ENCODE measurements at places on chromosomes 13 and 19.

- no peak for DNase-seq
Observed at GRCh38 chr13:44352202-44352601, 21.4 kb upstream of the SERP2 start.

- no peak for DNase-seq
Observed at GRCh38 chr13:95146486-95146885, 154.8 kb downstream of the ABCC4 start.

- no peak for DNase-seq
Observed at GRCh38 chr19:46320559-46320958, 23.7 kb downstream of the HIF3A start.

DNA sequence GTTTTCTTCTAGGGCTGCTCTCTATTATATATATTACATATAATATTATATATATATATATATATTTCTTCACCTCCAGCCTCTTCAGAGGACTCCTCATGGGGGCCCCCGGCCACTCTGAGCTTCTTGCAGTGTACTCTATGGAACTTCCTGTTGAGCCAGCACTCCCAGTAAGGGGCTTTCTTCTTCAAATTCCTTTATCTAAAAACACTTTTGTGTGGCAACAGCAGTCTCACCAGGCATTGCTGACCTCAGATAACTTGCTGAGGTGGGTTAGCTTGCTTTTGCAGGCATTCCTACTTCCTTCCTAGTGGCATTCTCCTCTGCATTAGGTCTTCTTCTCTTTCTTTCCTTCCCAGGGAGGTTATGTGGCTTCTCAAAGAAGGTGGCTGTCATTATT lies 381.5 kb downstream of the MYO16 start:
- no peak for DNase-seq

DNA sequence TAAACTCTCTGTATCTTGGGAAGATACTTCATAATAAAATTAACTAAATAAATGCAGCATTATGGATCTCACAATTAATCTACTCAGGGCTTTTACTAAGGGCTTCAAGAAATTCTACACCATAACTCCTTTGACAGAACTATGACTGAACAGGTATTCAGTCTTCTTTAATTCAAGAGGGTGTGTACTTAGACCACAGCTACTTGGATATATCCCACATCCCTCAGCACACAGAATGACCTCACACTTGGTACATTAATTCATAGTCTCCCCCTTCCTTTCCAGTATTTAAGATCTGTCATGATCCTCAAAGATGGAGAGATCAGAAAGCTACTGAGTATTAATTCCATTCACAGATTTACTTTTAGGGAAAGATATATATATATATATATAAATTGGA lies 11.6 kb downstream of the DIAPH3 start:
- DNase-seq: no peak

DNA sequence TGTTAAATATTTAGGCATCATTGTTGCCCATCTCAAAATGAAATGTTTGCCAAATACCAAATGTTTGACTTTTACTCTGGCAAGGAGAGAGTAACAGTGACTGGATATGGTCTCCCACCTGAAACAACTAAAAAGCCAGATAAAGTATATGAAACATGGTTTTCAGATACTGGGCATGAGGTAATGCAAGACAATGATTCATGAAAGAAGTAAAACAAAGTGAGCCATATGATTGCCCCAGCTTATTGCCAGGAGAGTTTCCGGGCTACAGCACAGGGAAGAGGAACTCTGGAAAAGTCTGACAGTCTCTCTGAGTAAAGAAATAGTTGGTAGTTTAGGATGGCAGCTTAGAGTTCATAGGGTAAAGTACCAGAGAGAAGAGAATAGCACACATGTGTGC lies 354.6 kb downstream of the DNAJC15 start:
- no peak for DNase-seq

DNA sequence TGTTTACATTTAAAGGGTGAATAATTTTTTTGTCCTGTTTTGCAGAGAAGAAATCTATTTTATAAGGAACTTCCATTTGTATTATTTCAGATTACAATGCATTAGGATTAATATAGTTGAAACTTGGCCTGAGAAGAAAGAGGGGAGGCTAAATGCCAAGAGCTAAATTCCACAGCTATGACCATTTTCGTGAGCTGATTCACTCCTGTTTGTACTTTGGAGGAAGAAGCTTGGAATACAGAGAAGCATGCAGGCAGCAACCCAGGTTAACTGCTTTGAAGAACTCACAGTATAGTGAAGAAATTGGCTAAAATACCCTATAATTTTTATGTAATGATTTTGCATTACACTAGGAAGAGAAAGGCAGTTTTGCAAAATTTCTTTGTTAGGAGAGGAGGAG lies 309.4 kb upstream of the KLF12 start:
- DNase-seq: no peak

- DNase-seq: no peak
Observed at GRCh38 chr19:54523403-54523802, 20.8 kb downstream of the LAIR2 start.

- DNase-seq: no peak
Observed at GRCh38 chr13:96274046-96274445, 184.1 kb downstream of the HS6ST3 start.

DNA sequence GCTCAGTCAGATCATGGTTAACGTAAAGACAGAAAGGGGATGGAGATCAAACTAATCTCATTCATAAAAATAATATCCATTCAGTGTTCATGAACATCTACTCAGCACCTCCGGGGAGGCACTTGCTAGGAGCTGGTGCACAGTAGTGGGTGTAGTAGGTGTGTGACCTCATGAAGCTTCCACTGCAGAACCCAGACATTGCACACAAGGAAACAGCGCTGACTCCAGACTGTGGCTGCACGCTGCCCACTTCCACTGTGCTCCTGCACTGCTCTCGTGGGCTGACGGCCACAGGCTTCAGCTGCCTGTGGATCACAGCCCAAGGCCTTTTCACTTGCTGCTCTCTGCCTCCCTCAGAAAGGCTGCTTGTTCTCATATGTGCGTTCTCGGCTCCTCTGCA lies 214.4 kb upstream of the ZNF507 start:
- DNase-seq: no peak

DNA sequence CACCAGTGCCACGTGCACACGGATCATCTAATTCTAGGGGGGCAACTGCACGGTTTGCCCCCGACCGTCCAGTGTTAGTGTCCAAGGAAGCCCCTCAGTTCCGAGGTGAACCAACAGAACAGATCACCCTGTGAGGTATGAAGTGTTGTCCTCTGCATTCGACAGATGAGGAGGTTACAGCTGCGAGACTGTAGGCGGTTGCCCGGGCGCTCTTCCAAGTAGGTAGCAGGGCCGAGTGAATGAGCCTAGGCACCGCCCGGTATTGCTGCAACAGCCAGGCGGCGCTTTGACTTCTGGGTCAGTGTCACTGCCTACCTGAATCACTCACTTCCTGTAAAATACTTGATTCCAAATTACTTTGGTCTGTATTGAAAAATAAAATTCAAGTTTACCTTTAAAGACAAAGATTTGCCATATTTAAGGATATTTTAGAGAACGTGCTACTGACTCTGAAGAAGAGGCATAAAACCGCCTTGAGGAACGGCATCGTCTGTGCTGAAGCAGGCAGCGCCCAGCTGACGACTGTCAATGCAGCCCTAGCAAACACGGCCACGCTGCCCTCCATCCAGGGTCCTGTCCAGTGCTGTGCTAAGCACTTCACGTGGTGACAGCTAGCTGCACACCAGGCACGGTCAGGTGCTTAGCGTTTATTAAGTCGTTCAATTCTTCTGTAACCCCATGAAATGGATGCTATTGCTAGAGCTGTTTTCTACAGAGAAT lies 19.3 kb upstream of the RASA3 start:
- peak; percentile 40 for DNase-seq

- no peak for DNase-seq
Observed at GRCh38 chr13:51928231-51928630, 66.5 kb downstream of the CCDC70 start.

GRCh38 chr19:17719730-17720400 lies 585 bp downstream of the MAP1S start:
- DNase-seq: peak; percentile 24

DNA sequence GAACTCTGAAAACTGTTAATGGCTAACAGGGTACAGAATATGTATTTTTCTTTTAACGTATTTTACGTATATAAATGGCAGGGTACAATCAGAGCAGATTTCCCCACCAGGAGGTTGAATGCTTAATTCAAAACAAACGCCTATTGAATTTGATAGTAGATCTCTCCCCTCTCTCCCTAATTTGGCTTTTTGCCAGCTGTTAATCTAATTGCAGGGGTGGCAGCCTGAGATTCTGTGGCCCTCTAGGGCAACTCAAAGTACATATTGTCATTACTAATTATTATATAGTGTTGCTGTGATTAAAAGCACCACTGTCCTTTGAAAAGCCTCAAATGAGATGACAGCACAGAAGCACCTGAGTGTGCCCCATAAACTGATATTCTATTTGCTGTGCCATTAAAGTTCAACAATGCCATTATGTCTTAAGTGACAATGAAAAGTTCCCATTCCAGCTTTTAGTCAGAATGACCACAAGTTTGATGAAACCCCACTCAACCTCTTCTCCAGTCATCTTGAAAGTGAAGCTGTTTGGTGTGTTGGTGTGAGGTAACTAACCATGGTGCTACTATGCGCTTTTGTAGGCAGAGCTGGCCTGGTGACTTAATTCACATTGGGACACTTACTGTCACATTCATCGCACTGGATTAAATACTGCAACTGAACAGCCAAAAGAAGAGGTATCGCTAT lies 351.4 kb downstream of the KCNRG start:
- DNase-seq: peak; percentile 10

GRCh38 chr13:99861771-99862170 lies 109.8 kb downstream of the ZIC5 start:
- DNase-seq: no peak

DNA sequence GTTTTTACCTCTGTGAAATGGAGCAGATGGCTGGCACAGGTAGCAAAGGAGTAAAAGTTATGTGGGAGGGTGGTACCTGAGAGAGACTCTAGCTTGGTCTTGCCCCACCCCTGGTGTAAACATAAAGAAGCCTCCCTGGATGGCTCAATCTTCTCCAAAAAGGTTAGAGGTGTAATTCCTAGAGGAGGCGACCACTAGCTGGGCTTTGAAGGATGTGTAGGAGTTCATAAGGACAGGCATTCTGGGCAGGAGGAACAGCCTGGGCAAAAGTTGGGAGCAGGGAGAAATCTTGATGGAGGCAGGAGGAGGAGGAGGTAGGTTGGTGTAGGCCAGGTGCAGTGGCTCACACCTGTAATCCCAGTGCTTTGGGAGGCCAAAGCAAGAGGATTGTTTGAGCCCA lies 7.8 kb upstream of the ICAM4 start:
- no peak for DNase-seq

GRCh38 chr13:46101484-46102254 lies 3.2 kb downstream of the CPB2 start:
- DNase-seq: no peak

DNA sequence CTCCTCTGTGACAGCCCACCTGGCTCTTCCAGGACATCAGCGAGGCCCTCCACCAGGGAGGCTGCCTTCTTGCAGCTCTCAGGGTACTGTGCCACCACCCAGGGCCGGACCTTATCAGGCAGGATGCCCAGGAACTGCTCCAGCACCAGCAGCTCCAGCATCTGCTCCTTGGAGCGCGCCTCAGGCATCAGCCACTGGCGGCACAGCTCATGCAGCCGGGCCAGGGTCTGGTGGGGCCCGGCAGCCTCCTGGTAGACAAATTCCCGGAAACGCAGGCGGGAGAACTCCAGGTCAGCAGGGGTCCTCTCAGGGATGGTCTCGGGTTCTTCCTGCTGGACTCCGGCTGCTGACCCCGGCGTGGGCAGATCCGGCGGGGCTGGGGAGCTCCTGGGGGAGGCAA lies 8.2 kb downstream of the ZSCAN18 start:
- DNase-seq: no peak

- no peak for DNase-seq
Observed at GRCh38 chr19:40251244-40251643, 24.8 kb upstream of the CCNP start.

DNA sequence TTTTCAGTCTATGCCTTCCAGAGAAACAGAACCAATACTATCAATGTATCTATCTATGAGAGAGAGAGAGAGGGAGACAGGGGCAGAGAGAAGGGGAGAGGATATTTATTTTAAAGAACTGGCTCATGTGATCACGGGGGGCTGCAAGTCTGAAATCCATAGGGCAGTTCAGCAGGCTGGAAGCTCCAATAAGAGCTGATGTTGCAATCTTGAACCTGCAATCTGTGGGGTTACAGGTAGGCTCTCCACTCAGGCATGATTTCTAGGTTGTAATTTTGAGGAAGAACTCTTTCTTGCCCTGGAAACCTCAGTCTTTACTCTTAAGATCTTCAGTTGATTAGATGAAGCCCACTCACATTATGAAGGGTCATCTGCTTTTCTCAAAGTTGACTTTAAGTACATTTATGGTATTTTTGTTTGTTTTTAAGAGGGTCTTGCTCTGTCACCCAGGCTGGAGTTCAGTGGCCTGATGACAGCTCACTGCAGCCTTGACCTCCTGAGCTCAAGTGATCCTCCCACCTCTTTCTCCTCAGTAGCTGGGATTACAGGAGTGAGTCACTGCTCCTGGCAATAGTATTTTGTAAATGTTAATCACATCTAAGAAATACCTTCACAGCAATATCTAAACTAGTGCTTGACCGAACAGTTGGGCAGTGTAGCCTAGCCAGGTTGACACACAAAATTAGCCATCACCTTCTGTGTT lies 376.4 kb downstream of the FGF9 start:
- DNase-seq: no peak

GRCh38 chr19:5844456-5845433 lies 5.2 kb upstream of the FUT6 start:
- no peak for DNase-seq

GRCh38 chr13:48232420-48233045 lies 473 bp upstream of the ITM2B start:
- no peak for DNase-seq

DNA sequence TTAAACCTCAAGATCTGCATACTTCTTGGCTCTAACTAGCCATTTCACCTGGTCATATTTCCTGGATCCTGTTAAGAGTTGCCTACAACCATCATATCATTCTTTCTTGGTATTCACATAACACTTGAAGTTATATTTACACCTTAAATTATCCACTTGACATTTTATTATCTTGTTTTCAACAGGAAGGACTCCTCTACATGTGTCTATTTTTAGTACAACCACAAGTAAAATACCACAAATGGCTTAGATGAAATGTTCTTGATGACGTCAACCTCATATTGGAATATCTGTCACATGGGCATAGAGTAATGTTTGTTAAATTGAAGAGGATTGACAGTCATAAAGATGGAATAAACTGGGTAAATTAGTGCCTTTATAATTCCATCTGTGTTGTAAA lies 9.4 kb downstream of the PCDH20 start:
- DNase-seq: no peak

DNA sequence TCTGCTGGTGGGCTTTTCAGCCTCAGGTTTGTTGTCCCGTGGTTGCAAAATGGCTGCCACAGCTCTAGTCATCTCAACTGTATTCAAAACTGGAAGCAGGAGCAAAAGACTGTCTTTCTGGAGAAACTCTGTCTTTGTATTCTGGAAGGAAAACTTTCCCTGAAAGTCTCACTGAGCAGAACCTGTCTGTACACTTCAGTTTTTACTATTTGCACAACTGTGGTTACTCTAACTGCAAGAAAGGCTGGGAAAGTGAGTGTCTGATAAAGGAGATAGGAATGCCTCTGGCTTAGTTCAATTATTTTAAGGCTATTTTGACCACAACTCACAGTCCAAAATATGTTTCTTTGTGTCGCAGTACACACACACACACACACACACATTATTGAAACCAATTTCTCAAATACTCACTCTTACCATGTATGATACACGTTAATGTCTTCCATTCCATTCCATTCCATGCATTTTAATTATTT lies 49.7 kb upstream of the EHD2 start:
- no peak for DNase-seq

GRCh38 chr19:33866696-33867095 lies 70.0 kb downstream of the KCTD15 start:
- DNase-seq: no peak
